ENCODE measurements at places on chromosomes 5 and 9.

DNA sequence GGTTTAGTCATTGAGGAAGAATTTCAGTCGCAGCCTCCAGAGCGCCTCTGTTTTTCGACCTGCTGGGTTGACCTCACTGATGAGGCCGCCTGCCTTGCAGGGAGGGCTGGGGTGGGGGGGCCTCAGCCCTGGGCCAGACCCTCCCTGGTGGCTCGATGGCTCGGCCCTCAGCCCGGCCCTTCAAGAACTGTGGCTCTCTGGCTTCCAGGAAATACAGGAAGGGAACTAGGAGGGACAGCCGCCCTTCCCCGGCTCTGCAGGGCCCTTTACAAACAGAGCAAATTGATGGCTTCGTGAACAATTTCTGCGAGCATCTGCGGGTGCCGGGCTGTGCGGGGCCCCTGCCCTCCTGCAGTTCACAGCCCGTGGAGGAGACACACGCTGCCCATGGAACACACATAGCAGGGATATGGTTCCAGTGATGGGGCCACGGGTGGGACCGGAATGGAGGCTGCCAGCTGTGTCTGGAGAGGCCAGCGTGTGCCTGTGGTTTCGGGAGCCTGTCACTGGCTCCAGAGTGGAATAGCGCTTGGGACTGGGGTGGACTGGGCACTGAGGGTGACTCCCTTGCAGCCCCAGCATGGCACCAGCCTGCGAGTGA, 39.6 kb downstream of the COL5A1 start:
- DNase-seq: no peak

DNA sequence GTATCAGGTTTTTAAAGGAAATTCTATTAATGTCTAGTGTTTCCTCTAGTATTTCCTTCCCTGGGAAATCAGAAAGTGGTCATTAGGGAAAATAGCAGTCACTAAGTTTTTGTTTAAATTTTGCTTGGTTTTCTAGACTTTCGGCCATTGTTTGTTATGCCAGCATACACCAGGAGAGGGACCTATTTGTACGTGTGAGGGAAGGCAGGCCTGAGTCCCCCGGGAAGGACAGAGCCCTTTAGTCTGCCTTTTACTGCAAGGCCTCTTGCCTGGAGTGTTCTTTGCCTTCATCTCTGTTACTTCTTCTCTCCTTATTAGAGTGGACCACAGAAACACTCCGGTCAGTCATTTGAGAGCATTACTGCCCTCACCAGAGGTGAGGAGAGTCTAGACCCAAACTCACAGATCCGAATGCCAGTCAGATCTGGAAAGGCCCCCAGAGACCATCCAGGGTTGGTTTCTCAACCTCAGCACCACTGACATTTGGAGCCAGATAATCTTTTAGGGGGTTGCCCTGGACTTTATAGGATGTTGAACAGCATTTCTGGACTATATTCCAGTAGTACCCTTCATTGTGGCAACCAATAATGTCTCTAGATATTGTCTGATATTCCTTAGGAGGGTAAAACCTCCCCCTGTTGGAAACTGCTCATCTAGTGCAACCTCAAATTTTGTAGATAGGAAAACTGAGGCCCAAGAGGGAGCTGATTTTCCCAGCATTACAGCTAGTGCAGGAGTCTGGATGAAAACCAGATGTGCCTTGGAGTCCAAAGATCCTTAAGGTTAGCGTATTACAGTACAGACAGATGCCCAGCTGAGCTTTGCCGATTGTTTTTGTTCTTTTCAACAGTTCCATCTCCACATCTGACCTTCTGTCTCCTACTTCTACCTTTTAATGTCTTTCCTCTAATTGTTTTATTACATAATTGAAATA, 93.0 kb upstream of the NIPAL4 start:
- DNase-seq: no peak

GRCh38 chr5:65811004-65811403, 89.0 kb downstream of the NLN start:
- no peak for DNase-seq

GRCh38 chr5:41511241-41511640, 840 bp upstream of the PLCXD3 start:
- DNase-seq: no peak

- no peak for DNase-seq
These were observed 65.1 kb downstream of the WWC1 start for GRCh38 chr5:168356592-168356991.

All from right renal cortex interstitium (tissue), 3 donors.